ENCODE measurements at places on chromosomes 12 and 14.

- DNase-seq, result no peak
Observed at GRCh38 chr12:124563401-124563800, 4.0 kb downstream of the NCOR2 start.

DNA sequence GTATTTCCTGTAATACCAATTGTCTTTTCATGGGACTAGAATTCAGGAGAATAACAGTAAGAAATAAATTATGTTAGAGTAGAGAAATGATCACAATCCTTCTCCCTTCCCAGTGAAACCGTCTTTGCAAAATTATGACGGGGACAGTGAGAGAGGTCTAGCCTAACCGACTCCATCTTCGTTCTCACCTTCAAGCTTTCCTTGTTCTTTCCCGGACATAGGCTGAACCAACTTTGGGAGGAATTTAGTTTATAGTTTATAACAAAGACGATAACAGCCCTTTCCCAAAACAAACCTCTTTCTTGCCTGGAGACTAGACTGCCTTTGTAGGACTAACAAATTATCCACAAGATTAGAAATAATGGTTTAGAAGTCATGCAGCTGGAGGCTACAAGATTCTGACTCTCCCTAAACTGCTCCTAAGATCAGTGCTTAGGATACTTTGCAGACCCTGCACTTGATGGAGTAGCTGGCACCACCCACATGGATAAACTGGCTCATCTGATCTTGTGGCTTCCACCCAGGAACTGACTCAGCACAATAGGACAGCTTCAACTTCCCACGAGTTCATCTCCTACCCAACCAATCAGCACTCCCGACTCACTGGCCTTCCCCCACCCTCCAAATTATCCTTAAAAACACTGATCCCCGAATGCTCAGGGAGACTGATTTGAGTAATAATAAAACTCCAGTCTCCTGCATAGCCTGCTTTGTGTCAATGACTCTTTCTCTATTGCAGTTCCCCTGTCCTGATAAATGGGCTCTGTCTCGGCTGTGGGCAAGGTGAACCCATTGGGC is 521.2 kb upstream of the TBX3 start:
- peak; percentile 82 for DNase-seq

- no peak for DNase-seq
Observed at GRCh38 chr12:2752676-2753371, 41.9 kb upstream of the FKBP4 start.

DNA sequence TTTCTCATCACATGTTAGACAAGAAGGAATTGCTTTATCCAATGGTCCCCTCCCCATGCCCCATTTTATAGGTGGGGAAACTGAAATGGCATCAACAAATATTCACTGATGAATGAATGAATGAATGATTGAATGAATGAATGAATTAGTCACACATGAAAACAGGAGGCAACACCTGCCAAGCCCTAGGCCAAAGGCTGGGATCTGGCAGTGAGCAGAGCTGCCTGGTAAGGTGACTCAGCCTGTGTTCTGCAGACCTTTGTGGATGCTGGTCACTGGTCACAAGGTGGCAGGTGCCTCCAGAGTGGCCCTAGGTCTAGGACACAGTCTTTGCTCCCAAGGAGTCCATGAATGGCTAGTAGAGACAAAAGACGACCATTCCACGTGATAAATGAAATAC is 188.4 kb downstream of the RBM19 start:
- no peak for DNase-seq

DNA sequence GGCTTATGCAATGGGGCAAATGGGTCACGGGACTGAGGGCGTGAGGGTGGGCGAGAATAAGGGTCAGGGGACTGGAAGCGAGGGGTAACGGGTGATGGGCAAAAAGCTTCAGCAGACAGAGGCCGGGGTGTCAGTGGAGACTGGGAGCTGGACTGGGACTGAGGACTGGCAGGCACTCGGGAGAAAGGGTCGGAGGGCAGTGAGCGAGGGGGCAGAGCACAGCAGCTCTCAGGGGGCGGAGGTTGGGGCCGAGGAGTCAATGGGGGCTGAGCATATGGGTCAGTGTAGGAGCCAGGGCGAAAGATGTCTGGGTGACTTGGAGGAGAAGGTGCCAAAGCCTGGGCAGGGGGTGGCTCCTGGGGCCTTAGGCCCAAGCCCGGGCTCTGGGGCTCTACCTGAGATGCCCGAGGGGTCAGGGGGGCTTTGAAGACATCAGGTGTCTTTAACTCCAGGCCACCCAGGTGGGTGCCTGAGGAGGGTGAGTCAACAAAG is 20.2 kb downstream of the KMT2D start:
- DNase-seq, result no peak

- DNase-seq, result no peak
Observed at GRCh38 chr14:86532219-86532618, 1002.3 kb downstream of the FLRT2 start.

DNA sequence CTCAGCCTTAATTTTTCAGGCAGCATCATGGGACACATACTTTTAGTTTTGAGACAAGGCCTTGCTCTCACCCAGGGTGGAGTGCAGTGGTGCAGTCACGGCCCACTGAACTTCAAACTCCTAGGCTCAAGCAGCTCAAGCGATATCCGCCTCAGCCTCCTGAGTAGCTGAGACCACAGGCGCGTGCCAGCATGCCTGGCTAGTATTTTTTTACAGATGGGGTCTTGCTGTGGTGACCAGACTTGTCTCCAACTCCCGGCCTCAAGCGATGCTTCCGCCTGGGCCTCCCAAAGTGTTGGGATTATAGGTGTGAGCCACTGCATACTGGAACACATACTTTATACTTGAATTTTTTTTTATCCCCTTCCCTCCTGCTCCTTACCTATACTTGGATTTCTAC is 2.8 kb downstream of the RDH5 start:
- DNase-seq, result no peak

DNA sequence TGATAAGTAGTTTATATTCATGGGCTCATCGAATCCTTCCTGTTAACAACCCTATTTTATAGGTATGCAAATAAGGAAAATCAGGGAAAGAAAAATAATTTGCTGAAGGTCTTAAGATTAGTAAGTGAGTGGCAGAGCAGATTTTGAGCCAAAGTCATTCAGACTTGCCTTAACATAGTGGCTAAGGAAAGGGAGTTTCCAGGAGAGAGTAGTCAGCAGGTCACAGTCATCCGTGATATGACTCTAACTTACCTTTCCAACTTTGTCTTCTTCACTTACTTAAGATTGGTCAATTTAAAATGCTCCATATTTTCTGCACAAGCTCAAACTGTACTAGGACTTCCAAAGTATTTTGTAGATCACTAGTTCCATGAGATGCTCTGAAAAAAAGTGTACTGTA is 46.6 kb downstream of the AKAP6 start:
- DNase-seq, result no peak

- DNase-seq, result no peak
Observed at GRCh38 chr12:58787021-58787760, 133.1 kb downstream of the LRIG3 start.

- DNase-seq, result no peak
Observed at GRCh38 chr12:93520454-93520853, 52.0 kb upstream of the SOCS2 start.

DNA sequence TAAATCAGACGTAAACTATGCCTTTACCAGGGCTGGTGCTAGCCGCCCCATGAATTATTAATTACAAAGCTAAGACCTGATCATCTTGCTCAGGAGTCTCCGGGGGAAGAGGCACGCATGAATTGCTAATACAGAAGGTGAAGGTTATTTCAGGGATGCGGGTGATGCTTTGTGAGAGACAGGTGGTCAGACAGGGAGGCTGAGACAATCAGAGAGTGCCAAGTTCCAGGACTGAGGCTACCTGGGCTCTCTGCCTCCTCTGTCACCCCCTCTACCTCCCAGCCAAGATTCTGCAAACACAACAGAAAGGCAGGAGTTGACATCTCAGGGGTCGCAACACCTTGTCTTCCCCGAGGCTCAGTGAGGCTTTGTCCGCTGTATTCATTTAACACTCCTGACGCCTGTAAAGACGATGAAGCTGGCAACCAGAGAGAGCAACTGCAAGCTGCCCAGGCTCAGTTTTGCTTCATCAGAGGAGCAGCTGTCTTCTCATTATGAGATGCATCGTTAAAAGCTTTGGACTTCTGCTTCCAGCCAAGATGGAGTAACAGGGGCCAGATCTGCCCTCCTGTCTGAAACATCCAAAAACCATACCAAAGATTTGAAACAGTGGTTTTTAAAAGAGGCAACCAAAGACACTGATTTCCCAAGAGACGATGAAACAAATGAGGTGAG is 46.6 kb downstream of the PRIMA1 start:
- DNase-seq, result no peak

GRCh38 chr12:65838330-65838976 is 14.2 kb downstream of the HMGA2 start:
- DNase-seq, result no peak

GRCh38 chr14:101024686-101025085 is 121.2 kb upstream of the RTL1 start:
- no peak for DNase-seq

- no peak for DNase-seq
Observed at GRCh38 chr14:89721956-89722355, 232.6 kb downstream of the EFCAB11 start.

DNA sequence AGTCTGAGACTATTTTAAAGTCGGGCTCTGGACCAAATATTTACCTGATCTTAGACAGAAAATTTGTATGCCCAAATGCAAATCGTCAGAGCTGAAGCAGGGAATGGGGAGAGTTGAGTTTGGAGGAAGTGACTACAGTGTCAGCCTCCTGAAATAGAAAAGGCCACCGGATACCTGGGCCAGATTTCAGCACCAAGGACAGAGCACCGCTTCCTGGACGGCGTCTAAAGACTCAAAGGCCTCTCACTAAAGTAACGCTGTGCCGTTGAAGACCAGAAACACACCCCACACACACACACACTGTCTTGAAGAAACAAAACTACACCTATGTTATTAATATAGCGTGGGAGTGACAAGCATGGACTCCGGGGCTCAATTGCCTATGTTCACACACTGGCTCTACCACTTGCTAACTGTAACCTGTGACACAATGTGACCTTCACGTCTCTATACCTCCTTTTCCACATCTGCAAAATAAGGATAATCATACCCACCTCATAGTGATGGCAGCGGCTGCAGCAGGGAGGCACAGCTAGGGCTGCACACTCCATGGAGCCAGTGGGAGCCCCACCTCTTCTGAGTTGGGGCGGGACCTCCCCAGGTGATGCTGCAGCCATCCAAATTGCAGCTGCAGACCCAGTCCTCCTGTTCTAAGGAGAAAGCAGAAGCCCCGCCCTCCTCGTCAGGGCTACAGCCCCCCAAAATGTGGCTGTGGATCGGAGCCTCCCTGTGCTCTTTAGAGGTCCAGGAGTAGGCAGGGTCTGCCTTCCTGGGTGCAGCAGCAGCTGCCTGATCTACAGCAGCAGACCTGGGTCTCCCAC is 35.6 kb downstream of the KRT76 start:
- DNase-seq, result peak; percentile 18

- no peak for DNase-seq
Observed at GRCh38 chr12:41835556-41835955, 309.1 kb downstream of the GXYLT1 start.

DNA sequence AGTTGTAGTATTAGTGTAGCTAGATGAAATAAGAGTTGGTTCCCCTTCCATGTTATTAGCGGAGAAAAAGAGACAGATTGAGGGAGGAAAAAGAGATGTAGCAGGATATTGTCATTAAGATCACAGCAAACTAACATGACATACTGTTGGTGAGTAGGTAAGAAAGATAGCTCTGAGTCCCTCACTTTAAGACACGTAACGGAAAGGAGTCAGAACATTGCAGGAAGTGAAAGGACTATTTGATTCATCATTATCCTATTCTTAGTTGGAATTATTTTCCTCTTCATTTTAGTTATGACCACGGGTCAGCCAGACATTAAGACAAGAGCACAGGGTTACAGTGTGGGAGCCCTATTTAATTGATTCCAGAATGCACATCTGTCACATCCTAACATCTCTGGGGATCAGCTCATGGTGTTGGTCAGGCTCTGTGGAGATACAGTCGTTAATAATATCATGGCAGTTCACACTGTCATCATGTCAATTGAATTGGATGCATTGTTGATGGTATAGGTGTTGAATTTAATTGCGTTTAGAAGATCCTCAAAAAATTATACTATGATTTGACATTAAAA is 55.0 kb downstream of the TMX1 start:
- no peak for DNase-seq

- no peak for DNase-seq
Observed at GRCh38 chr12:52121824-52122539, 42.5 kb downstream of the SMIM41 start.

- no peak for DNase-seq
Observed at GRCh38 chr14:88324930-88325329, 1.9 kb upstream of the KCNK10 start.

- DNase-seq, result no peak
Observed at GRCh38 chr14:92651758-92652406, 96.5 kb downstream of the LGMN start.

DNA sequence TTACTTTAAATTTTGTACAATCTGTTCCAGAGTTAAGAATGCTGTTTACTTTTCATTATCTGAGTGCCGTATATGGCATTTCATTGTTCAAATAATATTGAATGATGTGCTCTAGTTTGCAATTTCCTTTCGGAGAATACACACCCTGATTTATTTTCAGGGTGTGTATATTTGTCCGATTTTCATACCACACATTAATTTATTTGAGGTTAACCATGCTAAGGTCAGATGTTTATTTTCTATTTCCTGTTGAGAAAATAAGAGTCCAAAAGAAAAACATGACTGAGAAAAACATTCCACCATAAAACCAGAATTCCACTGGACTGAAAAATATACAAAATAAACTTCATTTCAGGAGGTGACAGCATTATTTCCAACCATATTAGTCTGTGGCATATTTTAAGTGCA is 64.2 kb upstream of the OVCH1 start:
- no peak for DNase-seq

- no peak for DNase-seq
Observed at GRCh38 chr14:35944847-35945246, 118.7 kb downstream of the BRMS1L start.

DNA sequence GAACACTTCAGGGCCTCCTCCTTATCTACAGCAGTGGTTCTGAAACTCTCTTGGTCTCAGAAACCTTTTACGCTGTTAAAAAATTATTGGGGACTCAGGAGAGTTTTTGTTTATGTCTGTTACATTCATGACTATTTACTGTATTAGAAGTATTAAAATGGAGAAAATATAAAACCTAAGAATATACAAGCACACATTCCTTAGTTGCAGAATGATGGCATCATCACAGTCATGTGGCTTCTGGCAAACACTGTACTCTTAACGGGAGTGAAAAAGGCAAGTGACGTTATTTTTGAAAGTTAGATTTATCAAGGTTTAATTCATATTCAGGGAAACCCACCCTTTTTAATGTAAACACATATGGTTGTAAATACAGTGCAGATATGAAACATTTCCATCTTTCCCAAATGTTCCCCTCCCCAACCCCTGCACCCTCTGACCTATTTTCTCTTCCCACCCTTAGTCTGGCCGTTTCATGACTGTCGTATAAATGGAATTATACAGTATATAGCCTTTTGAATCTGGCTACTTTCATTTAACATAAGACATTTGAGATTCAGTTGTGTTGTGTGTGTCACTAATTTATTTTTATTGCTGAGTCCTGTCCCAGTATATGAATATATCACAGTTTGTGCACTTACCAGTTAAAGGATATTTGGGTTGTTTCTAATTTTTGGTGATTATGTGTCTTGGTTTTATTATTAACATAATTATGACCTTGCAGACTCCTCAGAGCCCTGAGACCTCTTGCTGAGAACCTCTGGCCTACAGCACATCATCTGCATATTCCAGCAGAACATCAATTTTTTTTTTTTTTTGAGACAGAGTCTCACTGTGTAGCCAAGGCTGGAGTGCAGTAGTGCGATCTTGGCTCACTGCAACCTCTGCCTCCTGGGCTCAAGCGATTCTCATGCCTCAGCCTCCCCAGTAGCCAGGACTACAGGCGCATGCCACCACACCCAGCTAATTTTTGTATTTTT is 457.0 kb downstream of the PCNX1 start:
- no peak for DNase-seq

- no peak for DNase-seq
Observed at GRCh38 chr12:75489187-75489586, 8.6 kb downstream of the GLIPR1 start.
